Smooth muscle cell of the umbilical artery (primary cell): ENCODE measurements at places on chromosomes 16 and 17. TPM values are rescaled to one million over a fixed set of nuclear protein-coding genes. Genes with fewer than 3 reads are reported as not detected.

Gene RDM1
- total RNA-seq: 0.30 and 0.46 TPM in 2 replicates

Gene HAS3
- 3.9 and 10.1 TPM in 2 replicates for total RNA-seq

Gene NPIPA2
- 0.59 TPM in 1 of 2 replicates, not detected in the other for total RNA-seq

Gene SNRNP25
- 17.5 and 17.9 TPM in 2 replicates for total RNA-seq

Gene SPATA32
- not detected in 2 replicates for total RNA-seq

Gene GPRC5C
- total RNA-seq: 0.09 and 0.89 TPM in 2 replicates

Gene GPR179
- total RNA-seq: under 0.01 and 0.14 TPM in 2 replicates

Gene RNF166
- total RNA-seq: 9.7 and 10.1 TPM in 2 replicates

Gene LPO
- 0.59 TPM in 1 of 2 replicates, not detected in the other for total RNA-seq

Gene CCL3
- not detected in 2 replicates for total RNA-seq

Gene KRT36
- total RNA-seq: not detected in 2 replicates

Gene NEUROD2
- not detected in 2 replicates for total RNA-seq

Gene CIBAR2
- total RNA-seq: not detected in 2 replicates

Gene SSTR5
- total RNA-seq: not detected in 2 replicates

Gene CRHR1
- not detected in 2 replicates for total RNA-seq

Gene C16orf89
- total RNA-seq: not detected in 2 replicates

Gene METRNL
- total RNA-seq: 170 and 238 TPM in 2 replicates

Gene RNF43
- not detected in 2 replicates for total RNA-seq

Gene IQCK
- 7.6 and 9.2 TPM in 2 replicates for total RNA-seq
